HuH-7 (cell line): ENCODE measurements at places on chromosomes 12 and 14.
A peak's percentile ranks its signal among the peaks of the same experiment; 100 is the strongest.

DNA sequence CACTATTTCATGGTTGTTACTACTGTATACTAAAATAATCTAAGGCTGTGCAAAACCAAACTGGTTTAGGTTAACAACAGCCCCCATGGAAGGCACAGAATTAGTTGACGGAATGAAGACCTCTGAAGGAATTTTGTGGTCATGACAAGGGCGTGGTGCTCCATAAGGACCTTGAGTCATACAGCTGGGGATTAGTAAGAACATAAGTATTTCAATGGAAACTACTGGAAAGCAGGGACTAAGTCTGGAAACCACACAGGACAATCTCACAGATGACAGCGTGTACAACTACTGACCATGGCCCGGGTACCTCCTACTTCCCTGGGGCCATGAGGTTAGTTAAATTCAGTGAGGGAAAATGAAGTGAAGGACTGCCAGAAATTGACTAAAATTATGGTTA lies 98.5 kb upstream of the PLEKHA5 start:
- DNase-seq, result no peak

DNA sequence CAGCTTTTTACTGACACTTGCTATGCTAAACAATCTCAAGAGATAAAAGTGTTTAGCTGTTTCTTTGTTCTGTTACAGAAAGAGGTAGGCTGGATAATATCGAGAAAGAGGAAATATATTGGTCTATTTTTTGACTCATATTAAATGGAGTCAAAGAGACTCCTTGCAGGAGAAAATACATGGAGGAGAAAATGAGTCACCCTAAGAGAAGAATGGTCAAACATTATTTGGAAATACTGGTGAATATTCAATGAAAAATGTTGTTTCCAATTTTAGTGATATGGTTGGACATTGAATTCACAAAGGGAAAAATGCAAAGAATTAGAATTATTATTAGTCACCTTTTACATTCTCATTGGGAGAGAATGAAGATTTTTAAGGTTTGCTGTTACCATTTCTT lies 3.2 kb downstream of the KCNJ8 start:
- no peak for DNase-seq

GRCh38 chr14:74514471-74514941 lies 20.9 kb downstream of the ISCA2 start:
- DNase-seq, result no peak

- no peak for DNase-seq
Observed at GRCh38 chr14:68779761-68780323, 13.0 kb downstream of the ZFP36L1 start.

DNA sequence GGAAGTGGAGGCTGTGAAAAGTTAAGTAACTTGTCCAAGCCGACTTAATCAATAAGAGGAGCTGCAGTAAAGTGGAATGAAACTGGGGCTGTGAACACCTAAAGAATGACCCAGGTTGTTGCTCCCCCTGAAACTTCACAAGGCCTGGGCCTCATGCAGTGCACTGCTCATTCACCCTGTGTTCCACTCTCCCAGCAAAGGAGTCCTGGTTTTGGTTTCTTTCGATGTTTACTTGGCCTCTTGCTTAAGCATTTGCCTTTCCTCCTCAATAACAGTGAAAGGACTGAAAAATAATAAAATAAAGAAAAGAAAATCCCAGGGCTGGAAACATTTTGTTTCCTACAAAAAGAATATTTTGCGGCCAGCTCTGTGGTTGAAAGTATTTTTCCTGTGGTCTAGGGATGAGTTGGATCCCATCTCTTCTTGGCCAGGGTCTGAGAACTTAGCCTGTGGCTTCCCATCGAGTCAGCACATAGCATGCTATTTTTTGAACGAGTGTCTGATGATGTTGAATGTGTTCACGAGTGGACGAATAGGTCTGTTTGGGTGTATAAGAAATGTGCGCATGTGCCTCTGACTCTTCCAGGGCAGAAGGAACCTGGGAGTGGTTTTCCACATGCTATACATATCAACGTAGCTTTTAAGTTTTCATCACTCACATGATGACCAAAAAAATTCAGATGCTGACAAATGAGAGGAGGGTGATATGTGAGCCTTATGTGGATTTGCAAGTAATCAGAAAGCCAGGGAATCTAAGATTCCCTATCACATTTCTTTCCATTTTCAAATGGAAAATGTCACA lies 349.8 kb downstream of the ZFP36L1 start:
- no peak for DNase-seq

DNA sequence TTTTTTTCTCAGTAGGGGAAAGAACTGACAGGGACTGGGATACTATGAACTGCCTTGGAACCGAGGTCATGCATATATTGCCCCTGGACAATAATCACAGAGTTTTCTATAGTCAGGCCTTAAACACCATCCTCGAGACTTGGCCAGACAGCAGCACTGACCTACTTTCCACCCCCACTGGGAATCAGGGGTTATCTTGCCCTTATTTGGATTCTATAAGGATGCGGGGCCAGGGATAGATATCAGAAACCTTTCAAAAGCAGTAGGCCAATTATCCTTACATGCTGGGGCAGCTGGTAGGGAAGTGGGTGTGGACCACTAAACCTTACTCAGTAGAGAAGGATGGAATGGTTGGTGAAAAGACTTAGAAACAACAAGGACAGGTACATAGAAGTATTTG lies 2.0 kb downstream of the ZNF219 start:
- peak; percentile 4 for DNase-seq

- DNase-seq, result no peak
Observed at GRCh38 chr14:77436042-77436441, 12.7 kb upstream of the NOXRED1 start.

DNA sequence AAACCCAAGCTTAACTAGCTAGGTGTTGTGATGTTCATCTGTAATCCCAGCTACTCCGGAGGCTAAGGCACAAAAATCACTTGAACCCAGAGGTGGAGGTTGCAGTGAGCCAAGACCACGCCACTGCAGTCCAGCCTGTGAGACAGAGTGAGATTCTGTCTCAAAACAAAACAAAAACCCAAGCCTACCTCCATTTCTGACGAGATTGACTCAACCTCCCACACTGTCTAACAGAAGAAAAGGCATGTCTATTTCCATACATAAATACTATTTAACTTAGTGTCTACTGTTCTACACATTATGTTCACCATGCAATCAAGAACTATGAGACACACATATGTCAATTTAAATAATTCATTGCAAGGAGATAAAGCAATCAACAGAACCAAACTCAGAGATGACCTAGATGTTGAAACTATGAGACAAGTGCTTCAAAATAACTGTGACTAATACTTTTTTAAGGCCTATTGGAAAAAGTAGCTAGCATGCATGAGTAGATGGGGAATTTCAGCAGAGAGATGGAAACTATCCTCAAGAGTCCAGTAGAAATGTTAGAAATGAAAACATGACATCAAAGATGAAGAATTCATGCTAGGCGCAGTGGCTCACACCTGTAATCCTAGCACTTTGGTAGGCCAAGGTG lies 75.9 kb upstream of the DHRS4 start:
- DNase-seq, result no peak

- DNase-seq, result no peak
Observed at GRCh38 chr12:131603106-131603938, 107.6 kb upstream of the SFSWAP start.

DNA sequence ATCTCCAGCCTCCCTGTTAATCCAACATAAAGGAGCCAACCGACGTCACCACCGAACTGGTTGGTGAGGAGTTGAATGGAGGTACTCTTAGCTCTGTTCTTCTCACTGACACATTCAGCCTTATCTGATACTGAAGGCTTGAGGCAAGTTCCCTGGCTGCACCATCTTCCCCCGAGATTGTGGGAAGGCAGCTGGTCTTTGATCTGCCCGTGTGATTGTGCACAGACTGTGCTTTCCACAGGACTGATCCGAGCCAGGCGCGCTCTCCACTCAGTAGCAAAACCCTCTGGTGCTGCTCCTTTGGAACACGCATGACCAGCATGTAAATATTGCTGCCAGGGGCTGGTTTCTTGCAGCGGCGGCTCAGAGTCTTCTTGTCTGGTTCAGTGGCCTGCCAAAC lies 30.1 kb upstream of the DLK1 start:
- DNase-seq, result no peak

- no peak for DNase-seq
Observed at GRCh38 chr14:20184181-20184580, 6.5 kb upstream of the OR11G2 start.

DNA sequence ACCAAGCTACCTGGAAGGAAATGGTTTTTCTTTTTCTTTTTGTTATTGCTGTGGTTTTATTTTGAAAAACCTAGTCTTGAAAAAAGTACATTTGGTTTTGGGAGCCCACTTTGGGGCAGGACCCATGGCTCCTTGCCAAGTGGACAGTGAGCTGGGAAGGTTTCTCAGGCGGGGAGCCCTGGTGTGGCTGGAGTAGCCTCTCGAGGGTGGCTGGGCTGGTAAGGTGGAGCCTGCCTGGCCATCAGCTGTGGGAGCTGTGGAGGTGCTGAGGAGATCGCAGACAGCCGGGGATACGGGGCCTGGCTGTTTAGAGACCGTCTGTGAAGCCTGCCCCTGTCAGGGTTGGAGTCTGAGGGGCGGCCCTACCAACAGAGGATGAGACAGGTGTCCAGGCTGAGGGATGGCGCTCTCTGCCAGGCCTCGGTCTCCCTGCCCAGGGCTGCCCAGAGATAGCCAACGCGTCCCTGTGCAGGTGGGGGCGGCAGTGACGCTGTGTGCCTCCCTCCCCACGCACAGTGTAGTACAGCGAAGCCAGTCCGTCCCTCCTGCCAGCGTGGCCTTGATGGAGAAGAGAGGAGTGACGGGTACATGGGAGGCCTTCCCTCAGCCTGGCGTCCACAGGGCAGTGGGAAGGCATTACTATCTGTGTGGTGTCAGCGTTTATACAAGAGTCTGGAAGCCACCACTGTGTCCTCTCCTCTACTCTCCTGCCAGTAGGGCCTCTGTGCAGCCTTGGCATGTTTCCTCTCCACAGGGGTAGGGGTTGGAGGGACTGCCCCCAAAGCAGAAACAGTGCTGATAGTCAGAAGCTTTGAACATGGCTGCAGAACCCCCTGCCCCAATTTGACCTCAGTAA lies 5.9 kb downstream of the RIN3 start:
- DNase-seq, result no peak

DNA sequence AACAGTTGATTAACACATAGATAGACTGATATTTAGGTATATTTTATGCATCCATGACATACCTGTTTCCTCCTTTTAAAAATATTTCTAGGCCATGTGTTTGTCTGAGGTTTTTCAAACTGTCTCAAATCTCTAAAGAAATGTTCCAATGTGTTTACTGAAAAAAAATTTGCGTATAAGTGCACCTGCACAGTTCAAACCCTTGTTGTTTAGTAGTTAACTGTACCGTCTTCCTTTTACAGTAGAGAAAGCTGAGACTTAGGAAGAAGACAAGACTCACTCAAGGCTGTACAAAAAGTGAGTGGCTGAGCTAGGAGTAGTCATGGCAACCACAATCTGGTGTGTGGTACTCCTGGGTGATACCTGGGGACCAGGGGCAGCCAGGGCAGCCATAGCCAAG lies 934.6 kb downstream of the VRK1 start:
- no peak for DNase-seq

- no peak for DNase-seq
Observed at GRCh38 chr12:124515981-124516380, 51.4 kb downstream of the NCOR2 start.

- no peak for DNase-seq
Observed at GRCh38 chr14:20848955-20849570, 42.1 kb upstream of the RNASE3 start.

GRCh38 chr12:120579179-120579578 lies 2.0 kb downstream of the POP5 start:
- DNase-seq, result no peak

DNA sequence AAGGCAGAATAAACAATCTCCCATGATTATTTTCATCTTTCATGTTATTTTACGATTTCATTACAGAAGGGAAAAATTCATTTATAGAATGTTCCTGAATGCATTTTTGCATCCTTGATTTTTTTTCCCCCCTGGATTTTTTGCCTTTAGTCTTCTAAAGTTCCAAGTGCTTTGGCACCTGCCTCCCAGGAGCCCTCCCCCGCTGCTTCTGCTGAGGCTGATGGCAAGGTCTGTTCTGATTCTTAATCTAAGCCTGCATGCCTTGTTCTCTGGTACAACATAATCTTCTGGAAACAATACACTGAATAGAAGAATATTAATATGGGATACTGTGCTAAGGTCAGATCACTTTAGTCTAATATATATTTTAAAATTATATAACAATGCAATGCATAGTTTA lies 18.0 kb downstream of the YARS2 start:
- DNase-seq, result no peak

- no peak for DNase-seq
Observed at GRCh38 chr12:120887253-120888043, 16.7 kb downstream of the SPPL3 start.

- no peak for DNase-seq
Observed at GRCh38 chr12:96261557-96261956, 67.4 kb downstream of the ELK3 start.

- DNase-seq, result no peak
Observed at GRCh38 chr14:68392393-68393141, 400.3 kb downstream of the ZFP36L1 start.

DNA sequence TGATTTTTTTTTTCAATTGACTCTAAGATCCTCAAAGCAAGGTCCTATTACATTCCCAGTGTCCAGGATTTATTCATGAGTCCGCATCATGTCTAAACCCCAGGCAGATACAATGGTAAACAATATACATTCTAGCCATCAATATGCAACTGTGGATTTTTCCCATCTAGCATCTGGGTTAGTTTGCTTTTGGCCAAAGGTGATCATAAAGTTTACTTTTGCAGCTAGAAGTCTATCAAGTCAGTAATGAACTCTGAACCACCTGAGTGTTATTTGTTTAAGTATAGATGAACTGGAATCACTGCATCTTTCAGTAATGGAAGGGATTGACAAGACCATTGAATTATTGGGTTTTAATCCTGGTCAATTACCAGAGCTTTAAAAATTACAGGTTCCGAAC lies 80.8 kb downstream of the STON2 start:
- no peak for DNase-seq

GRCh38 chr12:56989861-56990610 lies 16.3 kb downstream of the ZBTB39 start:
- DNase-seq, result no peak

GRCh38 chr12:59649203-59649602 lies 53.4 kb downstream of the SLC16A7 start:
- DNase-seq, result peak; percentile 5

DNA sequence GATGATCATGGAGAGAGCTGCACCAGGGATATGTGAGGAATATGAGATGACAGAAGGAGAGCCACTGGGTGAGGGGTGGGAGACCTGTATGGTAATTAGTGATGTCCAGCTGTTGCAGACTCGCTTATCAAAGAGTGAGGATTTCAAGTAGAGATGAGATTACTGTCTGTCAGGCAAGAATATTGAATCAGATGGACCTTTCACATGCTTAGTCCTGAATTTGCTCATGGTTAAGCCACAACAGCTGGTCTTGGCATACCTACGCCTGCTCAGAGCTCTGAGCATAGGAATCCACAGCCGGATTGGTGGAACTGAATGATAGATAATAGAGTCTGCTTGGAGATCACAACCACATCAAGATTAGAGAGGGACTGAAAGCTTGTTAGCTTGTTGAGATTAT lies 115.2 kb upstream of the ARHGAP5 start:
- no peak for DNase-seq

GRCh38 chr12:50013361-50014147 lies 11.7 kb downstream of the RACGAP1 start:
- DNase-seq, result no peak
